GM04504 (cell line): ENCODE measurements at places on chromosomes 5 and 9.

GRCh38 chr9:34334337-34334824 is 5.0 kb downstream of the NUDT2 start:
- no peak for DNase-seq

GRCh38 chr5:171757853-171758535 is 27.6 kb upstream of the SMIM23 start:
- DNase-seq, result peak; percentile 37

GRCh38 chr5:136677217-136677616 is 311.9 kb upstream of the TRPC7 start:
- DNase-seq, result no peak

DNA sequence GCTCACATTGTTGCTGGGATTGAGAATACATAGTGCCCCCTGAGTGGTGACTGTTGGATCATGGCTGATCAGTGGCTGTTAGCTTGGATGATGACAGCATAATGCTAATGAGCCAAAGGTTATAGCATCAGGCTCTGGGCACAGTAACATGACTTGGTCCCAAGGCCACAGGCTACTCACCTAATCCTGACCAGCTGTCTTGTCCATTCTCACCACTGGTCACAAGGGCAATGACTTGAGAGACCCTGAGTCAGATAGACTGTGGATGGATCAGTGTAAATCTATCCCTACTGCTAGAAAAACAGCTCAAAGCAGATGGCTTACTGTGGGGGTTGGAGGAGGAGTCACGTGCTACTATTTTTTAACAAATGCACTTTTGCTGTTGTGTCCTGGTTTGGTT is 74.7 kb downstream of the AOPEP start:
- no peak for DNase-seq

- no peak for DNase-seq
Measured at GRCh38 chr9:104118916-104119315, 24.8 kb downstream of the SMC2 start.

DNA sequence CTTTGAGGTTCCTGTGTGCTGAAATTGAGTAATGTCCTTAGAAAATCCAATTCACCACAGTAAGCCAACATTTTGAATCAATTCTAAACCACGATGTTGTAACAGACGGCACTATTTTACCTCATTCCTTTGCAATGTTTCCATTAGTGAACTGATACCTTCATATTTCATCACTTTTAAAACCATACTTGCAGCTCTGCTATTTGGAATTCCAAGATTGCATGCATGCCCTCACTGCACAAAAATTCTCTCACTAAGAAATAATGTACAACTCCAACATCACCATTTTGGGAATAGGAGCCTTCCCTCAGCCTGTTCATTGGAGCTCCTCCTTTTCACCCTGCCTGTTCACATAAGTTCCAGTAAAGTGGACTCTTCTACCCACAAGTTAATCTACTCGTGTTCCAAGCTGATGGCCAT is 74.8 kb upstream of the TGFBR1 start:
- peak; percentile 88 for DNase-seq

- no peak for DNase-seq
Measured at GRCh38 chr5:15425766-15426165, 74.2 kb upstream of the FBXL7 start.

GRCh38 chr5:139647506-139648204 is 494 bp upstream of the CXXC5 start:
- DNase-seq, result no peak

GRCh38 chr9:136499071-136499934 is 16.5 kb upstream of the SEC16A start:
- DNase-seq, result no peak

GRCh38 chr5:92963800-92964199 is 617.2 kb downstream of the NR2F1-AS1 start:
- no peak for DNase-seq

DNA sequence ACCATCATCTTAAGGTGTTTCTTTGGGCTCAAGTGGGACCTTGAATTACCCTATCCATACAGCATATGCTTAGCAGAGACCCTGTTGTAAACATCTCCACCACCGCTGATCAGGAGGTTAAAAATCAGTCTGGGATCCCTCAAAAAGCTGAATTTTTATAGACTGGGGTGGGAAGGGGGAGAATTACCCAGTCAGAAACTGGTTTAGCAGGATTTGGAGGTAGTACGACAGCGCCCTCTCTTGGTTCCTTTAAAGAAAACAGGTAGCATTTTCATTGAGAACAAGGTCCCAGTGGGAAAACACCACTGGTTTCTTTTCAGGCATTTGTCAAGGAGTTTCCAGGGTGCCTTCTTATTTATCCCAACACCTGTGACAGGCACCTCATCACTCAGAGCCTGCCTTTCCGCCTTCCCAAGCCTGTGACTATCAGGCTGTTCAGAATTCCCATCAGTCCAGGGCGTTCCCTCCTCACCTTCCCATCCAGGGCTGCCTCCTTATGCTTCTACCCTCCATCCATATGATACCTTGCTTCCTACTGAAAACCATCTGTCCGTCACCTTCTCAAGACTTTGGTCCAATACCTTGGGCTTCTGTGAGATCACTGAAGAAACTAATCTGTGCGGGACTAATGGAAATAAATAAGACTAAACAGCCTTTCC is 203.8 kb upstream of the RAI14 start:
- no peak for DNase-seq

GRCh38 chr5:85681871-85682270 is 935.9 kb upstream of the COX7C start:
- DNase-seq, result no peak

- DNase-seq, result peak; percentile 8
Measured at GRCh38 chr9:84271531-84271900, 69.0 kb downstream of the SLC28A3 start.
